ENCODE measurements at places on chromosomes 3 and 15. TPM values are rescaled to one million over a fixed set of nuclear protein-coding genes. Genes with fewer than 3 reads are reported as not detected.

Gene TMEM266
- total RNA-seq: 12.5 TPM

Gene ETV5
- total RNA-seq: 22.6 TPM

Gene CRABP1
- 37.6 TPM for total RNA-seq

Gene NRG4
- total RNA-seq: 1.8 TPM

Gene COLQ
- total RNA-seq: 2.5 TPM

Gene KLHL40
- 0.23 TPM for total RNA-seq

Gene ABI3BP
- 1.8 TPM for total RNA-seq

Gene SLC51B
- 0.69 TPM for total RNA-seq

Data from diencephalon (tissue), 1 donor.